Activated CD4-positive, alpha-beta T cell treated with anti-CD3 and anti-CD28 coated beads, Interleukin-2, Interleukin-6, amounts not matched to agents 100 ng/mL and 50 ng/mL, durations not matched to agents 16 hours and 8 hours (primary cell): ENCODE measurements at places on chromosomes 11 and 22.

GRCh38 chr11:134521452-134522289 lies 109.6 kb upstream of the B3GAT1 start:
- no peak for DNase-seq

DNA sequence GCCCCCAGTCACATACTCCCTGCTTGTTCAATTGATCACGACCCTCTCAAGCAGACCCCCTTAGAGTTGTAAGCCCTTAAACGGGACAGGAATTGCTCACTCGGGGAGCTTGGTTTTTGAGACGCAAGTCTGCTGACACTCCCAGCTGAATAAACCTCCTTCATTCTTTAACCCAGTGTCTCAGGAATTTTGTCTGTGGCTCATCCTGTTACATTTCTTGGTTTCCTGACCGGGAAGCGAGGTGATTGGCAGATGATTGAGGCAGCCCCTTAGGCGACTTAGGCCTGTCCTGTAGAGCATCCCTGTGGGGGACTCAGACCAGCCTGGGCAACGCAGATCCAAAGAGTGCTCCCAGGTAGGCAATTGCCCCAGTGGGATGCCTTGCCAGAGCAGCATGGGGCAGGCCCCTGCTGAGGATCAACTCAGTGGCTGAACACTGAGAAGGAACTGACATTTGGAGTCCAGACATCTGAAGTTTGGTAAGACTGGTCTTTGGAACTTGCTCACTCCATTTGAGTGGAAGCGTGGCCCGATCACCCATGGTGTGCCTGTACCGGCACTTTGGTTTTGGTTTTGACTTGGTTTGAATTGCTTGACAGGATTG lies 51.5 kb downstream of the NEU3 start:
- DNase-seq: no peak

DNA sequence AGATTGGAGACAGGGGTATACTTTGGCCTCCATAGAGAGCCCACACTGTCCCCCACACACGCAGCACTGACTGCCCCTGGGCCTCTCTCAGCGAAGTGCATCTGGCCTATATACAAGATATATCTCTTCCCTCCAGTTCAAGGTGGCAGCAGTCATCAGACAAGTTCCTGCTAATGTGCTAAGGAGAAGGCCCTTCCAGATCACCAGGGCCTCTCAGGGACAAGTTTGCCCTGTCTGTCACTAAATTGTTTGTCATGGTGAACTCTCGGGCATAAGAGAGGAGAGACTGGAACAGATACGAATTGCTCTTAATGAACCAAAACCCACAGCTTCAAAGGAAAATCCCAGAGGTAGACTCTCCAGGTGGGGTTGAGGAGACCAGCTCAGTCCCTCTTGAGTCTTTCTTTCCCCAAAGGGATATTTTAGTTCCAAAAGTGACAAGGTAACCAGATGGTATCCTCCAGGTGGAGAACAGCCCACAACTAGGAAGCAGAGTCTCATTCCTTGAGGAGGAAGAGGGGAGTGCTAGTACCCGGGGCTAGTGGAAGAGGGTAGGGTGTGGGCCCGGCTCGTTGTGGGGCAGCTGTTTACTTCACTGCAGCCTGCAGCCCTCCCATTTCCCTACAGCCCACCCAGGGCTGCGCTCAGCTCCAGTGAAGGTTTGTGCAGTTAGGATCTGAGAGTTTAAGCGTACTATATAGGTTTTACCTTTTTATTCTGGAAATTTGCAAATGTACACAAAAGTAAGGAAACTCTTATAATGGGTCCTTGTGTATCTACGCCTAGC lies 2.2 kb upstream of the SLC35C1 start:
- no peak for DNase-seq

- DNase-seq: no peak
Measured at GRCh38 chr11:75277991-75278790, 37.6 kb downstream of the TPBGL start.

GRCh38 chr22:38727530-38728451 lies 22.0 kb downstream of the GTPBP1 start:
- no peak for DNase-seq

- DNase-seq: no peak
Measured at GRCh38 chr11:2561696-2562581, 117.1 kb downstream of the KCNQ1 start.

DNA sequence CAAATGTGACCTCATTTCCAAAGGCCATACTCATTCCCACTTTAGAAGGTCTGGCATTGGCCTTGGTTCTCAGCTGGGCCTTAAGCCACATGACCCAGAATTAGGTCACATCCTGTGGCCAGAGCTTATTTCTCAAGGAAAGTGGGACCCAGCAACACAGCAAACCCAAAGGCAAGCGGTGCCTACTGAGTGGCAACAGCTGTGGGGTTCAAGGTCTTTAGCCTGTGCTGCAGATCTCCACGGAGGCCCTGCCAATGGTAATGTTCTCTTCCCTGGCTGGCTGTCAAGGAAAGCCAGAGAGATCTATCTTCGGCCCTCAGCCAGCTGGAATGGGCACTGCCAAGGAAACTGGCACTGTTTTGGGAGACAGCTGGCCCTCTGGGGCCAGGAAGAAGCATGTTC lies 41.5 kb upstream of the TP53I11 start:
- no peak for DNase-seq

GRCh38 chr11:101436511-101437142 lies 147.2 kb downstream of the TRPC6 start:
- DNase-seq: peak; percentile 31

DNA sequence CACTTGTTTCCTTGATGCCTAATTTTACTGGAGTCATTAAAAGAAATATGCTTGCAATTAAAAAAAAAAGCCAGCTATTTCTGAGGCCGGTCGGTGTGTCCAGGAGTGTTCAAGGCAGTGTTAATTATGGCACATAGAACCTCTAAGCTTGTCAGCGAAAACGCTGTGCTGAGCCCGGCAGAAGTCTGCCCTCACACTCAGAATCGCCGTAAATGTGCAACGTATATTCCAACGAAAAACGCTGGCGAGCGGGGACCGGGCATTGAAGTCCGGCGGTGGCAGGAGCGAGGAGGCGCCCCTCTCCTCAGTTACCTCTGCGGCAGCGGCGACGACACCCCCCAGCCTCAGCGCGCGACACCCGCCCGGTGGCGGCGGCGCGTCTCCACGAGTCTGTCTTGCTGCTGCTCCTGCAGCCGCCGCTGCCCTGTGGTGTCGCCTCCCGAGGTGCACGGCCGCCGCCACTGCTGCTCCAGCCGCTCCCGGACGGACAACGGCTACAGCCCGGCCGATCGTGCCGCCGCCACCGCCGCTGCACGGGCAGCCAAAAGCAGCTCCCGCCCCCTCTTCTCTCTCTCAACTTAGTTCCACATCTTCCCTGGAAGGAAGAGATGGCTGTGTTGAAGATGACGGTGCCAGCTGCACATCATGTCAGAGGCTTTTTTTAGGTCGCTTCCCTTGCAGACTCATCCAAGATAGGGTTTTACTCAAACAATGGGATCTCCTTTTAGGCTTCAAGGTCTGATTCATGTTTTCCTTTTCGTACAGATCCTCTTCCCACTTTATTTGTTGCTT lies 56.0 kb downstream of the JAM3 start:
- DNase-seq: no peak

DNA sequence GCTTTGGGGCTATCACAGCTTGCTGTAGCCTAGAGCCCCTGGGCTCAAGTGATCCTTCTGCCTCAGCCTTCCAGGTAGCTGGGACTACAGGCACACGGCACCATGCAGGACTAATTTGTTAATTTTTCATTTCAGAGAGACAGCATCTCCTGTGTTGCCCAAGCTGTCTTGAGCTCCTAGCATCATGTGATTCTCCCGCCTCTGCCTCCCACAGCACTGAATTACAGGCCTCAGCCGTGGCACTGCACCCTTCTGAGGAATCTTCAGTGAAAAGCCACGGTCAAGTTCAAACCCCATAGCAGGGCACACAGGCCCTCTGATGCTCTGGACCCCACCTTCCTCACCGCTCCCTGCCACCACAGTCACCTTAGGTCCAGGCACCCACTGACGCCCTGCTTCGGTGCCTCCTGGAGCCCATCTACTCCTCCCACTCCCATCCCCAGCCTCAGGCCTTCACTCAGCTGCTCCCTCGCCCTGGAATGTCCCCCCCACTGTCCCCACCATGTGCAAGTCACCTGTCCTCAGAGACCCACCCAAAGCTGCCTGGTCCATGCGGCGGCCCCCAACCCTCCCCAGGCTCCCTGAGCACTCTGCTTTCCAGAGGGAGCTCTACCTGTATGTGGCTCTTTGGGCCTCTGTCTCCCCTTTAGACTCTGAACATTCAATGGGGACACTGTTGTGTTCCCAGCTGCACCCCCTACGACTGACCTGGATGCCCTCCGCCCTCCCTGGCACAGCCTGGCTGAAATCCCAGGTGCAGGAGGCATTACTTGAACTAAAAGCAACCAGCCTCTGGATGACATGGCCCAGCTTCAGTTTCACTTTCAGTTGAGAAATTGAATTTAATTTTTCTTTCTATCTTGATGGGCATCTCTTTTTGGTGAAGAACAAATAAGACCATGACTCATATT lies 1.6 kb downstream of the APOL2 start:
- DNase-seq: peak; percentile 55

DNA sequence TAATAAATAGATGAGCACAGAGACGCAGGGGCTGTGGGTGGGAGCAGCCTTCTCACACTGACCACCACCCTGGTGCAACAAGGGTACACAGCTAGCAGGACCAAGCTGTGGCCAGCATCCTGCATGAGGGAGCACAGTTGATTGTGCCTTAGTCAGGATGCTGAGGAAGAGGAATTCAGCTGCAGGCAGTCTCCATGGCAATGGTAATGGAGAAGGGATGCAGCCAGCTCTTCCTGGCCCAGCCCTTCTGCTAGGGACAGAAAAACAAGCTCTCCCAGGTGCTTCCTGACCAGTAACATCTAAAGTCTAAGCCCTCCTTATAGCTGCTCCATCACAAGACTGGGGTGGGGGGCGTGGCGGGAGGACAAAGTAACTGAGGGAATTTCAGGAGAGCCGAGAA lies 363.5 kb downstream of the BUD13 start:
- DNase-seq: no peak

DNA sequence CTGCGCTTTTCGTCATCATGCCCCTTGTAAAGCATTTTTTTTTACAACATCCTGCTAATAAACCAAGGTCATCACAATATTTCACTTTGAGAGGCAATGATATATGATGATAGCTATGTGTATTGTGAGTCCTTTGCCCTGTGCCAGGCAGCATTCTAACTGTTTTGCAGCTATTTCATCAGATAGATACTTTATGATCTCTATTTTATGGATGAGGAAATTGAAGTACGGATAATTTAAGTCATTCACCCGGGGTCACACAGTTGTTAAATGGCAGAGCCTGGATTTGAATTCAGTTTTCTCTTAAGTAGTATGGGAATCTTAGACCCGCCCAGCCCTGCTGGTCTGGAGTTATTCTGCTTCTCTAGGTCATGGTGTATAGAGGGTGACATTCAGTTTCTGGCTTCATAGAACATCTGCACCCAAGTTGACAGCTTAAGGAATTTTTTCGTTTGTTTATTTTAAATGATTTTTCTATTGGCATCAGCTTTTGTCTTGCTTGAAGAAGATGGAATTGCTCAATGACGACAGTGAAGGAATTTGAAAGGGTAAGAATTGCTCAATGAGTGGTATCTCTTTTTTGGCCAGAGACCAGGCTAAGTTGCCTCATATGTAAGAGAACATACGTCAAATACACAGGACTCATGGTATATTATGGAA lies 926 bp downstream of the PRR5L start:
- no peak for DNase-seq

GRCh38 chr11:84890676-84891075 lies 736.5 kb downstream of the DLG2 start:
- no peak for DNase-seq

DNA sequence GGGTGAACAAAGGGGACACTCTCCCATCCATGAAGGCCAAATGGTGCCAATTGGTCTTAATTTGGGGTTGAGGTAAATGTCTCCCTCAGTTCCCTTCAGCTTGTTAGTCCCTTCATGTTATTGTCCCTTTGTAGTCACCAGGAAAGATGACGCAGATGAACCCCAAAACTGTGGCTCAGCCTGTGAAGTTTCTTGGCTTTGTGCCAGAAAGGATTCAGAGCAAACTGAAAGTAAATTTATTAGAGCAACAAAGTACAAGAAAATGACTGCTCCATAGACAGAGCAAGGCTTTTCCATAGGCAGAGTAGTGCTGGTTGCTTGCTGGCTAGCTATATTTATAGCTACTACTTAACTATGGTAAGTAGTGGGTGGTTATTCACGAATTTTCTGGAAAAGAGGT lies 16.7 kb downstream of the OR4C3 start:
- no peak for DNase-seq

DNA sequence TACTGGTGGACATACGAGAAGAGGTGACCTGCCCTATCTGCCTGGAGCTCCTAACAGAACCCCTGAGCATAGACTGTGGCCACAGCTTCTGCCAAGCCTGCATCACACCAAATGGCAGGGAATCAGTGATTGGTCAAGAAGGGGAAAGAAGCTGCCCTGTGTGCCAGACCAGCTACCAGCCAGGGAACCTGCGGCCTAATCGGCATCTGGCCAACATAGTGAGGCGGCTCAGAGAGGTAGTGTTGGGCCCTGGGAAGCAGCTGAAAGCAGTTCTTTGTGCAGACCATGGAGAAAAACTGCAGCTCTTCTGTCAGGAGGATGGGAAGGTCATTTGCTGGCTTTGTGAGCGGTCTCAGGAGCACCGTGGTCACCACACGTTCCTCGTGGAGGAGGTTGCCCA lies 6.9 kb downstream of the TRIM6 start:
- no peak for DNase-seq
